GDM1 (cell line): ENCODE measurements at places on chromosomes 13 and 19.

- DNase-seq, result no peak
These were observed 647 bp downstream of the RNF225 start for GRCh38 chr19:58395979-58396627.

DNA sequence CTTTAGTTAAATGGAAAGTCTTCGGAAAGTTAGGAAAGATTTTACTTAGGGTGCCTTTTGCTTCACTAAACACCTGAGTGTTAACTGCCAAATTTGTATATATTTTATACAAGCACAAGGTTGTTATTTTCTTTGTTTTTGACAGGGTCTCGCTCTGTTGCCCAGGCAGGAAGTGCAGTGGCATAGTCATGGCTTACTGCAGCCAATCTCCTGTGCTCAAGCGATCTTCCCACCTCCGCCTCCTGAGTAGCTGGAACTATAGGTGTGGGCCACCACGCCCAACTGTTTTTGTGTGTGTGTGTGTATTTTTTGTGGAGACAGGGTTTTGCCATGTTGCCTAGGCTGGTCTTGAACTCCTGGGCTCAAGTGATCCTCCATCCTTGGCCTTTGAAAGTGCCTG is 16.2 kb downstream of the KCTD4 start:
- no peak for DNase-seq

- no peak for DNase-seq
These were observed at the start of gene PDX1 for GRCh38 chr13:27919934-27920676. PDX1 (plus strand) TSS chr13:27920000; CDS start chr13:27920139, 139 bp downstream.

DNA sequence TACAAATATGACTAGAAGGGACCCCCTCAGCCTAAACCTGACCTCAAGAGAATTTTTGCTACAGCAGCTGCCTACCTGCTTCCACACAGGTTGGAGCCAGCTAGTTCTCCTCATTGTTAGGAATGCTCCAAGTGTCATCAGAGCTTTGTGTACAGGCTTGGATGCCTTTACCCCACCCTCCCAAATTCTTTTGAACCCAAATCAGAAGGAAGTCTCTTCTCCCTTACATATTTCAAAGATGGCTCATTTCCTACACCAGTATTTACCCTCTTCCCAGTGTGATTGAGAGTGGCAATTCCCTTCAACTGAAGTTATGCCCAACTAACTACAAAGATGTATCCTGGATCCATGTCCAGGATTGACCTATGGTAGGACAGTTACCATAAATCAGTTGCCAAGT is 323.2 kb downstream of the OXGR1 start:
- DNase-seq, result no peak

- peak; percentile 54 for DNase-seq
These were observed 25.4 kb upstream of the GPR12 start for GRCh38 chr13:26785838-26786630.

DNA sequence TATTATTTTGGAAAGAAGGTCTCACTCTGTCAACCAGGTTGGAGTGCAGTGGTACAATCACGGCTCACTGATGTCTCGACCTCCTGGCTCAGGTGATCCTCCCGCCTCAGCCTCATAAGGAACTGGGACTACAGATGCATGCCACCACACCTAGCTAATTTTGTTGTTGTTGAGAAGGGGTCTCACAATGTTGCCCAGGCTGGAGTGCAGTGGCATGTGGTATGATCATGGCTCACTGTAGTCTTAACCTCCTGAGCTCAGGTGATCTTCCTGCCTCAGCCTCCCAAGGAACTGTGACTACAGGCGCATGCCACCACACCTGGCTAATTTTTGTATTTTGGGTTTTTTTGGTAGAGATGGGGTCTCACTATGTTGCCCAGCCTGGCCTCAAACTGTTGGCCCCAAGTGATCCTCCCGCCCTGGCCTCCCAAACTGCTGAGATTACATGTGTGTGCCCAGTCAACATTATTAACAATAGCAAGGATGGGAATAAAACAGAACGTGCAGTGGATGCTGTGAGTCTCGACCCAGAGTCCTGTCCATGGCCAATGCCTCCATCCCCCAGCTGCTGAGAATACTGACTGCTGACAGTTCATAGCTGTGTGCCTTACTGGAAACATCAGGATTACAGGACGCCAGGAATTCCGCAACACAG is 5.4 kb upstream of the MBD3L3 start:
- DNase-seq, result no peak

DNA sequence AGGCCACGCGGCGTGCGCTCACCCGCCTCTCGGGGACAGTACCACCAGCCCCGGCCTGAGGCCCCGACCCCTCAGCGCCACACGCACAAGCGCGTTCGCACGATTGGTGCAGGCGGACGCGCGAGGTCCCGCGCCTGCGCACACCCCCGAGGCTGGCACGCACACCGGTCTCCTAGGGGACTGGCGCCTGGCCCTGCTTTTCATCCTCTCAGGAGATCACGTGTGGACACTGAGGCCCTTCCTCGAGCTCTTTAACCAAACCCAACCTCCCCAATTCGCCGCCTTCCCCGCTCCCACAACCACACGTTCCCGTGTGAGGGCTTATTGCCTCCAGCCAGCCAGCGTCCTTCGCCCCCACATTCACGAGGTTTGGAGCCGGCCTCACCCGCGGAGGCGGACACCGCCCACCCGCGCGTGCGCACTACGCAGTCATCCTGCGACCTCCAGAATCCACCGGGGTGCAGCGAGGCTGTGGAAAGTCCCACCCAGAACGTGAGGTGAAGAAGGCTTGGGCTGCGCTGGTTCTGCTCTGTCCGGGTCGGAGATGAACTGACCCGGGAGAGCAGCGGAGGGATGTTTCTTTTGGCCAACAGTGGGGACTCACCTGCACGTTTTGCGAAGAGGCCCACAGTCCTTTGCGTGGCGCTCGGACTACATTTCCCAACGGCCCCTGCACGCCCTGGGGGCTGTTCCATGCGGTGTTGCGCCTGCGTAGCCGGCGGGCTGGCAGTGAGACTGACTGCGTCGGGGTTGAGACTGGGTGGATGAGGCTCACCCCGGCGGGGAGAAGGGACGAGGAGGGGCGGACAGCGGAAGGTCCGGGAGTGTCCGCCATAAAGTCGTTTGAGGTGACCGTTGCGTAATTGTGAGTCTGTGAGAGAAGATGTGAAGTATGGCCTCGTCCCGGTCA is 539 bp upstream of the ZNF667 start:
- DNase-seq, result no peak

DNA sequence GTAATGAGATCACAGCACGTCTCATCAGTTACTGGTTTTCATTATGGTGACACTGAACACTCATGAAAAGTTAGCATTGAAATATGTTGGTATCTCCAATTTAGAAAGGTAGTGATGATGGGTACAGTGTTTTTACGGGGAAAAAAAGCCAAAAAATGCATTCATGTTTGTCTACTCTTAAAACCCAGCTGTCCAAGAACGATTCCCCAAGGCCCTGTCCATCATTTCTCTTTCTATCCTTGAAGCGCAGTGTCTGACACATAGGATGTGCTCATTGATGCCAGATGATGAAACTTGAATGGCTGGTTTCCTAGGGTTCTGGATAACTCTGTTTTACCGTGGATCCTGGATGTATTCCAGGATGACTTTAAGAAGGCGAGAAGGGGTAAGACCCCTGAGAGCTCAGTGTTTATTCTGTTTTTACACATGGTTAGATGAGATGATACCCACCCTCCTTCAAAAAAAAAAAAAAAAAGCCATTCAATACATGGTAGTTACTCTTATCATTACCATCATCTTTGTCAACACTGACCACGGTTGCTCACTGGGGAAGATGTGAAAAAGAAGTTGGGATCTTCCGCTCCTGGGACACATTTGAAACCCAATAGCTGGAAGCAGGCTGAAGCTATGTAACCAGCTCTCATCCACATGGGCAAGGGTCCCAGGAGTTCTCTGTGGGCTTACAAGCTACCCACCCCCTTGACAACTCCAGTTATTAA is 22.5 kb downstream of the SERP2 start:
- no peak for DNase-seq

- no peak for DNase-seq
These were observed 1917.4 kb downstream of the OLFM4 start for GRCh38 chr13:54945973-54946372.

DNA sequence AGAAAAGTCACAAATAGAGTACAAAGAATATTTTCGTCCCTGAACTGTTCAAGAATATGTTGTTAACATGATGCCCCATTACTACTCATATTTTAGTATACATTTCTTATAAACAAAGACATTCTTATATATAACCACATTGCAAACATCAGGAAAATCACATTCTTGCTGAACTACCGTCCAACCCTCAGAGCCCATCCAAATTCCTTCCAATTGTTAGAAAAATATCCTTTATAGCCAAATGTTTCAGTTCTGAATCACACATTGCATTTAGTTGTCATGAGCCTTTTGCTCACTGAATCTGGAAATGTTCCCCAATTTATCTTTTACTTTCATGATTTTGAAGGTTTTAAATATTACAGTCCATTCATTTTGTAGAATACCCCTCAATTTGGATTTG is 467.8 kb upstream of the ARGLU1 start:
- no peak for DNase-seq

DNA sequence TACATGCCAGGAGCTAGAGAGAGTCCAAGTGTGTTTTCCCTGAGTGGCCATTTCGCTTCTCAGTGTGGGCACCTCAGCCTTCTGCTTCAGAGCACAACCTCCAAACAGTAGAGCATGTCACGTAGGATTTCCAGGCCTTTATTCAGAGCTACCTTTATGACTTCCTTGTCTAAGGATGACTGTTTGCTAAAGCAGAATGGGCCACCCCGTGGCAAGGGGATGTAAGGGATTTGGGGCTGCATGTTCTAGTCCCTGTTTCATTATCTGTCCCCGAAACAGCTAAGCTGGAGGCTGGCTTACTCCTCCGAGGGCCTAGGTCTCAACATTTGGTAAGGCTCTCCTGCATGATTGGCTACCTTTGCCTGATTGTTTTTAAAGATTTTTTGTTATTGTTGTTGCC is 6.0 kb downstream of the RNASEH2B start:
- no peak for DNase-seq

DNA sequence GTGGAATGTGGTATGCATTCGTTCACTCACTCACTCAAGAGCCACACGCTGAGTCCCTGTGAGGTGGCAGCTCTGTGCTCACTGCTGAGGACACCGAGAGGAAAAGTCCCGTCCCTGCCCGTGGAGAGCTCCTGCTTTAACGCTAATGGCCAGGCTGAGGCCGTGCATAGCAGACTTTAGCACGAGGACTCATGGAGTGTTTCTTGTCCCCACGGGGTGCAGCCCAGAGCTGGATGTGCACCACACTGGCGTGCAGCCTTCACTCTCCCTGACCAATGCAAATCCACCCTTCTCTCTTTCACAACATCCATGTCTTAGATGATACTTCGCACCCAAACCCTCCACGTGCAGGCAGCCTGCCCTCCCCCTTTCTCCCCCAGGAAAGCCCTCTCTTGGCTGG is 159.6 kb upstream of the ZNF536 start:
- DNase-seq, result no peak

GRCh38 chr19:51114087-51114729 is 6.0 kb upstream of the CTU1 start:
- DNase-seq, result peak; percentile 35

DNA sequence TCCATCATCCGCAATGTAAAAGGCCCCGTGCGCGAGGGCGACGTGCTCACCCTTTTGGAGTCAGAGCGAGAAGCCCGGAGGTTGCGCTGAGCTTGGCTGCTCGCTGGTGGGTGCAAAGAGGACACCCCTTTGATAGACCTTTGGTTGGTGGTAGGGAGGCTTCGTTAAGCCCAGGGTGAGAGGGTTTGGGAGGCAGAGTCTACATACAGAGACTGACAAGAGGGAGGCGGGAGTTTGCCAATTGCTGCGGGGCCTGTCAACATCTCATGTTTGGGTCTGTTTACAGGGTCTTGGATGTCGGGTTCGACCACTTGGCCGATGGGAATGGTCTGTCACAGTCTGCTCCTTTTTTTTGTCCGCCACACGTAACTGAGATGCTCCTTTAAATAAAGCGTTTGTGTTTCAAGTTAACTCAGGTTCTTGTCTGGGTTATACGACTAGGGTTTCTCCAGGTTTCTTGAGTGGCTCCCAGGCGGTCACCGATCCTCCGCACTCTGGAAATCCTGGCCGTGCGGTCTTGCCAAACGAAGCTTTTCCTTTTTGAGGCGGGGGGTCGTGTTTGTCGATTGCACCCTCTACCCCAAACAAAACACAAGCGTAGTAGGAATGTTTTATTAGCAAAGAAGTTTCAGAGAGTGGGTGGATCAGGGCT is 816 bp downstream of the RPS28 start:
- DNase-seq, result no peak

GRCh38 chr19:14002571-14003250 is 3.4 kb downstream of the RFX1 start:
- no peak for DNase-seq

GRCh38 chr19:42401365-42402303 is 11.5 kb upstream of the CNFN start:
- no peak for DNase-seq

DNA sequence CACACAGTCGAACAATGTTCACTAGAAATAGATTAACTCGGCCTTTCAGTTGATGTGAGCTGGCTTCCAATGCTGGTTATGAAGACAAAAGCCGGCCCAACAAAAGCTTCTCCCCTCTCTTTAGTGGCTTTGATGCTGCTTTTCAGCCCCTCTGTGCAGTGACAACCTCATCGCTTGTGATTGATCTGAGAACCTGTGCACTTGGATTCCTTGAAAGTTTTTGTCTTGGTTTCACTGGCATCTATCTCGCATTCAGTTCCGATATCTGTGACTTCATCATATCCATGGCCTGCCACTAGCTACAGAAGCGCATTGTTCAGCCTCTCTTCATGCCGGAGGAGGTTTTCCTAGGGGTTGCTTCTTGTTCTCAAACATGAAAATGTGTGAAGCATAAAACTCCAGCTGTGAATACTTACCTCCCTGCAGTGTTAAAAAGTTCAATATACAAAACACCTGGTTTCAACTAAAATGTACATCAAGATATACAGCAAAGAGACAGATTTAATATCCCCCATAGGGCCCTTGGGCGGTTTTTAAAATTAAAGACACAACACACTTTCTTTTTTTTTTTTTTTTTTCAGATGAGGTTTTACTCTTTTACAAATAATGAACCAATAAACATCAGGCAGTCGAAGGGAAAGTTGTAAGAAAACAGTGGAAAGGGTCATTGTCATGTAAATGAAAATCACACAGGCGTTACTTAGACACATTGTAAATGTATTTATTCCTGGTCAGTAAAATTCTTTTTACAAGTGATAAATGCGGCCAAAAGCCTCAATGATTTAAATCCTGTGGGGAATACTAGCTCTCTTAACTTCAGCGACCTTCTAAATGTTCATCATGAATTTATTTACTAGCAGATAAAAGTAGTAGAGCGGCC is 1252.8 kb downstream of the EFNB2 start:
- DNase-seq, result no peak

- DNase-seq, result no peak
These were observed 108.1 kb upstream of the GJB6 start for GRCh38 chr13:20340136-20340758.
